GM19239 (cell line): ENCODE measurements at places on chromosomes 2 and 18.

DNA sequence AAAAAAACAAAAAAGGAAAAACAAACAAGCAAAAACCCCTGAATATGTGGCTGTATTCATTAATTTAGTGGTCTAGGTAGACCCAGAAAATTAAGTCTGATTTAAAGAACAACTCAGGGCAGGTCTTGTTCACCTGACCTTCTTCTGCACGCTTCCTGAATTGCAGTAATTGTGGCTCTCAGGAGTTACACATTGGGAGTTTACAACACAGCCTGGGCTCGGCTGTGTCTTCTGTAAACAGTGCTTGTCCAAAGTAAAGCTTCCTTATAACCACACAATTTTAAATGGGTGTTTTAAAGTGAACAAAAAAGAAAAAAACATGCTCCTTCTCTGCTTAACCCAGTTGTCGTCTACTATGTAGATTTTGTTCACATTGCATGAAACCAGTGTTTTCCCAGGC is 8.3 kb upstream of the MTIF2 start:
- no peak for DNase-seq

- DNase-seq, result no peak
These were observed 65.4 kb downstream of the EIF2AK3 start for GRCh38 chr2:88561646-88562388.

DNA sequence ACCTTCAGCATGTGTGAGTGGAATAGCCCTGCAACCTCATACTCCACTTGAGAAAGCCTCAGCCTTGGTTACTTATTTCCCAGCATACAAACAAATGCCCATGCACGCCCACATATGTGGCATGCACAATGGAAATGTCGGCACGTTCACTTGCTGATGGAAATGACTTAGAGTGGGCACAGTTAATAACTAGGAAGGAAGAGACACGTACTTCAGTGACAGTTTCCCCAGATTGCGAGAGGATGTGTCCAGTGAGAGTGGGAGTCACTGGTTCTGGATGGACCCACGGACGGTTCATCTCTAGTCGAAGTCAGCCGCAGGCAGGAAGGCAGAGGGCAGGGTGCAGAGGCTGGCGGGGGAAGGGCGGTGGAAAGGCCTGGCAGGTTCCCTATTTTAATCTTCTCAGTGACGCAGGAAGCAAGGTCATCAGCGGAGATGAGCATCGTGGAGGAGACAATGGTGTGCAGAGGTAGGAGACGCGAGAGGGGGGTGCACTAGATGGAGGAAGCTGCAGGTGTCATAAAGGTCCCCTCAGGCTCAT is 350.7 kb upstream of the MYT1L start:
- DNase-seq, result no peak

- no peak for DNase-seq
These were observed 10.9 kb downstream of the CIB4 start for GRCh38 chr2:26630235-26630634.

- no peak for DNase-seq
These were observed 48.7 kb upstream of the ANXA4 start for GRCh38 chr2:69693059-69693774.

- no peak for DNase-seq
These were observed 18.8 kb upstream of the HAAO start for GRCh38 chr2:42810971-42811811.

DNA sequence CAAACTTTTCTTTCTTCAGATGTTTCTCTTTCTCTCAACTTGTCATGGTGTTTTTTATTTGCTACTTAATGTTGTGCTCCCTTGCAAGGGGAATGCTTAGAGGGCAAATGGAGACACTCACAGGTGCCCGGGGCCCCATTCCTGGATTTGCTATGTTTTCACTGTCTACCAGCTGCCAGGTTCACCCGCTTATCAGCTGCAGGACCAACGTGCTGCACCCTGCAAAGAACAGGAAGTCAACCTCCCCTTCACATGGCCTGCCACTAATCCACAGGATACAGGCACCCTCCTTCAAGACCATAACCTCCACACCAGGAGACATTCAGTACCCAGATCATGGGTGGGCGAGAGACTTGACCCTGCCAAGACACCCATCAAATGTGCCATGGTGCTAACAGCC is 237.6 kb upstream of the STON1 start:
- DNase-seq, result no peak

GRCh38 chr2:156666130-156666785 is 230.1 kb downstream of the GPD2 start:
- no peak for DNase-seq

DNA sequence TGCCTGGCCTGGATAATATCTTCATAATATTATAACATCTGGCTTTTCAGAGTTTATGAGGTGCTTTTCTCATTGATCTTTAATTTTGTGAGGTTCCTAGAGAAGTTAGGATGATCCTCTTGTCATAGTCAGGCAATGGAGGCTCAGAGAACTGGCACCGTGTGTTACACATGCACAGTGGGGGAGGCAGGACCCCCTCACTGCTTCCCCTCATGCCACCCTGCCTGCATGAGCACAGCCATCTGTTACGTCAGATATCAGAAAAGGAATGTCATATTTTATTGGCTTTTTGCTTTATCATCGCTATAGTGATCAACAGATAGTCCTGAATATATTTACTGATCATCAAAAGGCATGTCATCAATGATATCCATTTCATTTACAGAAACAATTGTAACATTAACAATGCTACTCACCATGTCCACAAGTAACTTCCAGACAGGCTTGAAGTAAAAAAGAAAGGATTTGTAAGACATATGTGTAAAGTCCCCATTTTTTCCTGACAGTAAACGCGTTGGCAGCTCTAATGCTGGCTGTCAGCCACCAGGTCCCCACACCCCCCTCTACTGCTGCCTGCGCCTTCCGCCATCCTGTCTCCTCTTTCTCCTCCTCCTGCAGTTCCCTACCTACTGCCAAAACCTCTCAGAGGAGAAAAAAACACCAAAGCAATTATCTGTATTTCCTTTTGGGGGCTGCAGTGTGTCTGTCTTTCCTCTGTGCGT is 18.8 kb downstream of the ENOSF1 start:
- no peak for DNase-seq

GRCh38 chr2:167534443-167534842 is 646.2 kb downstream of the XIRP2 start:
- no peak for DNase-seq

- no peak for DNase-seq
These were observed 44.4 kb downstream of the ALPK2 start for GRCh38 chr18:58584200-58585127.

DNA sequence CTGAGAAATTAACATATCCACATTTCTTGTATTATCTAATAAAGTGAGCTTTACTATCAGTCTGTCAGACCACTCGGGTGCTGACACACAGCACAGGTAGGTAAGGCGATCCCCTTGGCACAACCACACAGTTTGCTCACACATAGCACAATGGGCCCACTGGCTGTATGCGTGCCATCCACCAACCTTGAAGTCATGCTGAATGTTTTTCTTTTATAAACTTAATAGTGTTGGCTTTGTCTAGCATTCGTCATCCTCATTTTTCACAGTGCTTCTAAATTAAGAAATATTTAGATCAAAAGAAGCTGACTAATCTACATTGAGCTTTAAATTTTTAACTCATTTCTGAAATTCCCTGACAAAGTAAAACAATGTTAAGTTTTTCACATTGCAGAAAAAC is 50.0 kb upstream of the PAPOLG start:
- no peak for DNase-seq
